ENCODE measurements at places on chromosomes 5 and 9. TPM values are rescaled to one million over a fixed set of nuclear protein-coding genes. Genes with fewer than 3 reads are reported as not detected.

MAT2B gene
- 501 TPM for polyA plus RNA-seq

JAKMIP2 gene
- polyA plus RNA-seq, result 1.7 TPM

TXNDC8 gene
- not detected for polyA plus RNA-seq

RASGRF2 gene
- polyA plus RNA-seq, result not detected

IDNK gene
- 32.8 TPM for polyA plus RNA-seq

TAF11L10 gene
- polyA plus RNA-seq, result not detected

ASPN gene
- polyA plus RNA-seq, result not detected

LIX1 gene
- polyA plus RNA-seq, result 0.93 TPM

- peaks cover 6% of the 10 kb centered on the region for H3K4me1 ChIP-seq
- H3K27ac ChIP-seq, result no peak overlapping the region
- H3K36me3 ChIP-seq, result no peaks in the 10 kb centered on the region
- peaks cover 7% of the 10 kb centered on the region for H3K27me3 ChIP-seq
- H3K4me3 ChIP-seq, result no peak overlapping the region
- DNase-seq, result no peak
These were observed 26.4 kb downstream of the SLC6A7 start for GRCh38 chr5:150215979-150216944.

GRCh38 chr9:126173929-126174328, 152.7 kb upstream of the MVB12B start:
- no peak overlapping the region for H3K4me3 ChIP-seq
- no peak overlapping the region for H3K27ac ChIP-seq
- H3K4me1 ChIP-seq, result no peaks in the 10 kb centered on the region
- no peak for DNase-seq

DNA sequence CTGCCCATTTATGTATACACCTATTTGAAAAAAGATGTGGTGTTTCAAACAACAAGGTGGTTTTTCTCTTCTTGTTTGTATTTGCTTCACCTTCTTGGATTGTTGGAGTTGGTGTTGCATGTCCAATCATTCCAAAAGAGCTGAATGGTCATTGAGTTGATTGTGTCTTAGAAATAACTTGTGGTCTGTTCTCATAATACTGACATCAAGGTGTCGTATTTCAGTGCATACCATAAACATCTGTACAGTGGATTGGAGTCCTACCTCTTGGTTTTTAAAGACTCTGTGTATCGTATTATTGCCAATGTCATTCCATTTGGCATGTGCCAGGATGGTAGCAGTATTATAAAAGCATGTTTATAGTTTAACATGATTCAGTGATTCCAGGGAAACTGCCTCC, 73.2 kb downstream of the TRIO start:
- no peak overlapping the region for H3K4me3 ChIP-seq
- no peak for DNase-seq
- H3K4me1 ChIP-seq, result peaks cover 87% of the 10 kb centered on the region
- no peaks in the 10 kb centered on the region for H3K27me3 ChIP-seq
- peak overlapping the region; percentile 51 for H3K27ac ChIP-seq

- no peak for DNase-seq
- no peak overlapping the region for H3K27ac ChIP-seq
- H3K4me1 ChIP-seq, result peaks cover 6% of the 10 kb centered on the region
These were observed 40.2 kb downstream of the RXRA start for GRCh38 chr9:134366223-134367031.

- H3K27ac ChIP-seq, result no peak overlapping the region
- no peak overlapping the region for H3K4me3 ChIP-seq
- H3K36me3 ChIP-seq, result no peaks in the 10 kb centered on the region
- no peaks in the 10 kb centered on the region for H3K4me1 ChIP-seq
These were observed 39.8 kb downstream of the MAMDC2 start for GRCh38 chr9:70083429-70083828.

GRCh38 chr5:125113328-125113727, 366.9 kb upstream of the ZNF608 start:
- H3K27me3 ChIP-seq, result peaks cover 10% of the 10 kb centered on the region
- no peak for DNase-seq
- peaks cover 5% of the 10 kb centered on the region for H3K4me1 ChIP-seq
- H3K4me3 ChIP-seq, result no peak overlapping the region
- peaks cover 8% of the 10 kb centered on the region for H3K36me3 ChIP-seq

DNA sequence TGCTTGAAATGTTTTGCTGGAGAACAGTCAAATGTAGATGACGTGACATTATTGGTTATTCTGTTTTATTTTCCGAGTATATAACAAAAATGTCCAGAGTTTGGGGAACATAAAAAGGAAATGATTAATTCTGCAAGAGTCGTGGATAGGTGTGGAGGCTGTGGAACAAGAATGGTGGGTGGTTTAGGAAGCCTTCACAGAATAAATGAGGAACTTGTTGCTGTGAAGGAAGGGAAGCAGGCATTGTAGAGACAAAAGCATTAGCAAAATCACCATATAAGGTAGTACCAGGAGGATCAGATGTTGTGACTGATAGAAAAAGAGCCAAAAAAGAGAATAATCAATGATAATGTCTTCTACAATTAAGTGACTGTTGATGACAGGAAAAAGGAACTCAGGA, 66.2 kb upstream of the CNTLN start:
- no peak for DNase-seq
- H3K36me3 ChIP-seq, result no peaks in the 10 kb centered on the region
- no peaks in the 10 kb centered on the region for H3K4me1 ChIP-seq

DNA sequence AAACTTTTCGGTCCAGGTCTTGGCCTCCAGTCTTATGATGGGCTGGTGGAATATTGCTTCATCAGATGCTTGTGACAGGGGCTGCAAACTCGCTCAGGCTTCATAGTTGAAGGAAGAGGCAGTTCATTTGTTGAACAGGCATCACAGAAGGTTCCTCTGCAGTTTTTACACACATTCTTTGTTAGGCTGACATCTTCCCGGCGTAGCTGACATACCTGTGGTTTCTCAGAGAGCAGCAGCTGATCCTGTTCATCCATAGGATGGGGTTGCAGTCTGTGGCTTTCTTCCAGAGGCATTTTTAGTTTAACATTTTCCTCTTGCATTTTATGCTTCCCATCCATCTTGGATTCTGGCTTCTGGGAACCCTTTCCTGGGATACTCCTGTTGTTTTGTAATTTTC, 1255.2 kb downstream of the EFNA5 start:
- no peaks in the 10 kb centered on the region for H3K4me1 ChIP-seq
- no peak overlapping the region for H3K4me3 ChIP-seq
- no peak for DNase-seq
- H3K27me3 ChIP-seq, result no peaks in the 10 kb centered on the region
- no peak overlapping the region for H3K27ac ChIP-seq
- no peaks in the 10 kb centered on the region for H3K36me3 ChIP-seq

DNA sequence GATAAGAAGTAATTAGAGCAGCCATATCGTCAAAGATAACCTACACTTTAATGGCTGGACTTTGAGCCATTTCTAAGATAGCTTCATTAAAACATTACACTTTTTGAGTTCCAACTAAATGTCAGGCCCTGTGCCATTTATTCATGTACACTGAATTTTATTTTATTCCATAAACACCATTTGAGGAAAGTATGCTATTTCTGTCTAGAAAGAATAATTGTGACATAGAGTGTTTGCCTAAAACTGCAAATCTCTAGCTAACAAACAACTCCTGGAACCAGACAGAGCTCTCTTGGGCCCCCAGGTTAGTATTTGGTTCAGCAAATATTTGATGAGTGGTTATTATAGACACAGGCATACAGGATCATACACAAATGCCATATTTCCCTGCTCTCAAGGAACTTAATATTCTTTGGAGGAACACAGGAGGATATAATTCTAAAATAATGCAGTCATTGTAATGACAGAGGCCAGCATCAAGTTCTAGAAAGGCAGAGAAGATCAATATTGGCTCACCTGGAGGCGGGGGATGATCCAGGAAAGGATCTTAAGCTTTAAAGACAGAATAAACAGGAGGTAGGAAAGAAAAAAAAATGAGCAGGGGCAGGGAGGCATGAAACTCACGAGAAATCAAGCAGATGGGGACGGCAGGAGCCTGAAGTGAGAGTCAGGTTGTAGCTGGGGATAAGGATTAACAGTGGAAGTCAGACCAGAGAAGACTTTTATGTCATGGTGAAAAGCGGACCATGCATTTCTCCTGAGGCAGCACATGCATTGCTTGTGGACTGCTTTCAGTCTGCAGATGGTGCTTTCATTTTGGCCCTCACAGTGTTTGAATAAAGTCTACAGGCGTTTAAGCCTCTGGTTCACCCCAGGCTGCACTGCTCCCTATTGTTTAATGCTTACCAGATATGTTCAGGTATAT, 127.7 kb downstream of the GCNT1 start:
- H3K4me1 ChIP-seq, result peaks cover 14% of the 10 kb centered on the region
- H3K27me3 ChIP-seq, result no peaks in the 10 kb centered on the region
- peaks cover 12% of the 10 kb centered on the region for H3K36me3 ChIP-seq
- no peak for DNase-seq

DNA sequence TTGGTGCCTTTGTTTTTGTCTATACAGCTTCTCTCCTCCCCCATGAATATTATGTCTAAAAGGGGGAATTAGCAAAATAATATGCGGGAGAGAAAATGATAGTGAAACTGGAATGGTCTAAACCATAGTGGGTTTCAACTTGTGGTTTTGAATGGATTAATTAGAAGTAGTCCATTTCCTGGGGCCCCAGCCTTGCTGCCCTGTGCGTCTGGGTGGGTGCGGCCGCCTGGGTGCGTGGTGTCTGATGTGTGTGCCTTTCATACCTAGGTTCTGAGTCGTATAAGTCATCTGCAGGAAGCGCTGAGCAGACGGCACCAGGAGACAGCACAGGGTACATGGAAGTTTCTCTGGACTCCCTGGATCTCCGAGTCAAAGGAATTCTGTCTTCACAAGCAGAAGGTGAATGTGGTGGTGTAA, 120.0 kb upstream of the CACNA1B start:
- H3K36me3 ChIP-seq, result peaks cover 33% of the 10 kb centered on the region
- peak overlapping the region; percentile 79 for H3K4me3 ChIP-seq
- peak; percentile 80 for DNase-seq
- H3K27ac ChIP-seq, result peak overlapping the region; percentile 99

- no peak for DNase-seq
- no peaks in the 10 kb centered on the region for H3K27me3 ChIP-seq
These were observed 246.0 kb upstream of the NUDT12 start for GRCh38 chr5:103808464-103809106.

DNA sequence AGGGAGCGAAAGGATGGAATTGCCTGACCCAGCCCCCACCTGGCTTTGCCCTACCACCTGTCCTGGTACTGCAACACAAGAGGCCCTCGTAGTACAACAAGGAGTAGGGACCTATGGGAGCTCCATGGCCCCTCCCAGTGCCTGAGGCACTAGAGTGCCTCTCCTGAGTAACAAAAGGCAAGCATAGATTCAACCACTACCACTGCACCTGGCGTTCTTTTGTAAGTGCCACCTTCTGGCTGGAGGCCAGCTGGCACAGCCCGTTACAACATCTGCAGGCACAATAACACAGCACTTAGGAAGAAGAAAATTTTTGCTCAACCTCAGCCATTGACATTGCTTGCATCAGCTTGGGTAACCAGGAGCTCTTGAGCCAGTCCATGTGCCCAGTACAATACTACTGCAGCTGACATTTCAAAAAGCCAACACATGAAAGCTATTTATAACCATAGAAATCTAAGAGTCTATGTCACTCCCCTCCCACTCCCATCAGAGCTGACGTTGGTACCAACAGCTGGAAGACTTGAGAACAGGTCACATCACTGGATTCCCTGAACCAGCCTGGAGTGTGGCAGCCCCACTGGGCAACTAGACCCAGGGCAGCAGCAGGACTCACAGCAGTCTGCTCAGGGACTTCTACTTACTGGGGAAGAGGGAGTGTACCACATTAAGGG, 17.7 kb upstream of the FAM174A start:
- peaks cover under 1% of the 10 kb centered on the region for H3K27me3 ChIP-seq
- H3K4me1 ChIP-seq, result no peaks in the 10 kb centered on the region
- H3K36me3 ChIP-seq, result peaks cover 15% of the 10 kb centered on the region
- H3K27ac ChIP-seq, result peak overlapping the region; percentile 24

GRCh38 chr9:22154064-22154463, 145.0 kb upstream of the CDKN2B start:
- no peak overlapping the region for H3K27ac ChIP-seq
- no peak overlapping the region for H3K4me3 ChIP-seq
- no peaks in the 10 kb centered on the region for H3K36me3 ChIP-seq
- no peak for DNase-seq
- H3K4me1 ChIP-seq, result peaks cover 13% of the 10 kb centered on the region

DNA sequence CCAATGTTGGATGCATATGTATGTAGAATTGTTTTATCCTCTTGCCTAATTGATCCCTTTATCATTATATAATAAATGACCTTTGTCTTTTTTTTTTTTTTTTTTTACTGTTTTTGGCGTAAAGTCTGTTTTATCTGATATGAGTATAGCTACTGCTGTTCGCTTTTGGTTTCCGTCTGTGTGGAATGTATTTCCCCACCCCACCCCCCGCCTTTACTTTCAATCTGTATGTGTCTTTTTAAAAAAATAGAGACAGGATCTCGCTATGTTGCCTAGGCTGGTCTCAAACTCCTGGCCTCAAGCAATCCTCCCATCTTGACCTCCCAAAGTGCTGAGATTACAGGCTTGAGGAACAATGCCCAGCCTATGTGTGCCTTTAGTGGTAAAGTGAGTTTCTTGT, 11.3 kb downstream of the AHRR start:
- H3K36me3 ChIP-seq, result no peaks in the 10 kb centered on the region
- no peaks in the 10 kb centered on the region for H3K4me1 ChIP-seq
- no peak for DNase-seq
- H3K27ac ChIP-seq, result no peak overlapping the region

- peaks cover 3% of the 10 kb centered on the region for H3K36me3 ChIP-seq
- H3K4me3 ChIP-seq, result peak overlapping the region; percentile 89
- H3K4me1 ChIP-seq, result peaks cover 32% of the 10 kb centered on the region
- DNase-seq, result no peak
- H3K27ac ChIP-seq, result peak overlapping the region; percentile 63
These were observed 19.9 kb downstream of the CDKN2A start for GRCh38 chr9:21974343-21974721.

GRCh38 chr5:138464388-138465260, 655 bp upstream of the EGR1 start:
- peak overlapping the region; percentile 89 for H3K4me3 ChIP-seq
- DNase-seq, result peak; percentile 98
- H3K27ac ChIP-seq, result peak overlapping the region; percentile 98
- H3K4me1 ChIP-seq, result peaks cover 33% of the 10 kb centered on the region

- no peaks in the 10 kb centered on the region for H3K4me1 ChIP-seq
- no peaks in the 10 kb centered on the region for H3K27me3 ChIP-seq
- no peak for DNase-seq
- no peak overlapping the region for H3K27ac ChIP-seq
- no peak overlapping the region for H3K4me3 ChIP-seq
These were observed 39.7 kb downstream of the PAM start for GRCh38 chr5:102794677-102795331.
